ENCODE measurements at places on chromosomes 1 and 21. TPM values are rescaled to one million over a fixed set of nuclear protein-coding genes. Genes with fewer than 3 reads are reported as not detected.

GRCh38 chr1:109787211-109787844, 23.6 kb upstream of the EPS8L3 start:
- ATAC-seq = peak; percentile 68

- peak; percentile 13 for ATAC-seq
Observed at GRCh38 chr1:29959356-29959755, 723.0 kb downstream of the PTPRU start.

DNA sequence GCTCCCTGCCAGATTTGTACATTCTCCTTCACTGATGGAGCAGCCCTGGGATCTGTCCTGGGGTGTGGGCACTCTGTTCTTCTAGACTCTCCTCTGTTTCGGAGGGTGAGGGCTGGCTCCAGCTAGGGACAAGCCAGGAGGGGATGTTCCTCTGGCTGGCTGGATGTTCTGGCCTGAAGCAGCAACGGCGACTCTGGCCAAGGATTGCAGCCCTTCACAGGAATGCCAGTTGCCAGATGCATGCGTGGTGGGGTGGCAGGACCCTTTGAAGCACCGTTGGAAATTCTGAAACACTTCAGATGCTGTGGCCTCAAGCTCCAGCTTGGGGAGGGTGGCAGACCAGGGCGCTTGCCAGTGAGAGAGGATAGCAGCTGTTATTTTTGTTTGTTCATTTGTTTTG, 210.9 kb downstream of the TRABD2B start:
- no peak for ATAC-seq

- no peak for ATAC-seq
Observed at GRCh38 chr1:24895511-24895910, 34.6 kb downstream of the RUNX3 start.

- ATAC-seq = no peak
Observed at GRCh38 chr1:223479261-223479660, 86.0 kb downstream of the CCDC185 start.

GRIK3 gene
- 0.04 TPM for total RNA-seq

DNA sequence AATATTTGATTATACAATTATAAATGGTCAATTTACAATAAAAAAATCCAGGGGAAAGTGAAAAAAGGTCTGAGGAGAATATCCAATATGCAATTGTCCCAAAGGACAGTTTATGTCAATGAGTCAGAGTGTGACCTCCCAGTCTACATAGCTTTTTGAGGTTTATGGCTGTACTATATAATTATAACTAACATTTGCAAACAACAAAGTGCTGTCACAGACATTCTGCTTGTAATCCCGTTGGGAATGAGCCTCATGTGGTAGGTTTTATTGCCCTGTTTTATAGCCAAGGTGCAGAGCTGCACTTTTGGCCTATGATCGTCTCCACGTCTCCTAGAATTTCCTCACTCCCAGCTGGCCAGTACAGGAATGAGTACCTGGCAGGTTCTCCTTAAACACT, 103.8 kb downstream of the ADSS2 start:
- no peak for ATAC-seq

GRCh38 chr1:171180670-171181069, 4.4 kb upstream of the FMO2 start:
- no peak for ATAC-seq

CFHR3 gene
- 0.36 TPM for total RNA-seq

- no peak for ATAC-seq
Observed at GRCh38 chr1:112335351-112335750, 60.7 kb upstream of the CTTNBP2NL start.

NPPB gene
- not detected for total RNA-seq

HSPG2 gene
- total RNA-seq = 91.0 TPM

C1orf115 gene
- total RNA-seq = 2.5 TPM

DNA sequence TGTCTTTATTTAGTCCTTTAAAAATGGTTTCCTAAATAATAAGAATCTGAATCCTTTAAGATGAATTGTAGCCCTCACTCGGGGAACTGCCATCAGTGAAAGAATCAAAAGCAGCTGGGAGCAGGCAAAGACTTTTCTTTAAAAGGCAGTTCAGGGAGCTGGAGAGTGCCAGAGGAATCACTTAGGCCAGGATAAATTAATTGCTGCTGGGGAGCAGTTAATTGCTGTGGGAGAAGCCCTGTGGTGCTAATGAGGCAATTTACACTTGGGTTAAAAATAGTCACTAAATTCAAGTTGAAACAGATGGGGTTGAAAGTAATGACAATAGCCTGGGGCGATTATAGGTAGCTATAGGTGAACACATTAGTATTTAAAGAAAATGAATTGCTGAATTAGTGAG, 38.7 kb upstream of the COL24A1 start:
- no peak for ATAC-seq

DNA sequence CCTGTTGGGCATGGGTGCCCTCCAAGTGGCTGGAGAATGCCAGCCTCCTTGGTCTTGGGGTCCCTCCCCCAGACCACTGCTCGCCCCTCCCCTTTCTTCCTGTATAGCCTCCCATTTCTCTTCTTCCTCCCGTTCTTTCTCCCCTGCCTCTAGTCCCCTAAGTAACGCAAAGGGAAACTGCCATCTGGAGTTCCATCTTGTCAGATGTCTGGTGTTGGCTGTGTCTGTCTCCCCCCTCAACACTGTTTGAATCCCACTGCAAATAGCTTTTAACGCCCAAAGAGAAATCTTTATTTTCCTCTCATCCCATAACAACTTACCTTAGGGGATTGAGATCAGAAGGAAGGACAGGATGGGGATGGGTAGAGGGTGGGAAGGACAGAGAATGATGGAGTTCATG, 55.3 kb upstream of the CSF3R start:
- ATAC-seq = no peak

IGSF3 gene
- total RNA-seq = 55.4 TPM

GRCh38 chr1:178037510-178038253, 56.2 kb upstream of the RASAL2 start:
- peak; percentile 92 for ATAC-seq

RGS13 gene
- not detected for total RNA-seq

GRCh38 chr1:109299558-109300343, 7.1 kb downstream of the MYBPHL start:
- no peak for ATAC-seq

DNA sequence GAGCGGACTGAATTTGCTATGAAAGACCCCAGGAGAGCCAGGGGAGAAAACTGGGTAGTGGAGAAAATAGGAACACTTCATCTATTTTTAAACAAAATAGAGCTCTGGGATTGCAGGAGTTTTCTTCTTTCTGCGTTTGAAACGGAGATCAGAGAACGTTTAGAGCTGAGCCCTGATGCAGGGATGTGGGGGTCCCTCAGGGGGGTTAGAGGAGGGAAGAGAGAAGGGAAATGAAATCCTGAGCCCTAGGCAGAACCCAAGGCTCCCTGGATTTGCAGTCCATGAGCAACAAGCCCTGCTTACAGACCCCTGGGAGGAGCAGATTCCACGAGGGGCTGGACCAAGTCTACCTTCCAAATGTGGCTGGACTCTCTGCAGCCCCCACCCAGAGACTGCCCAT, 21.8 kb downstream of the STYXL2 start:
- ATAC-seq = no peak

LCA5L gene
- total RNA-seq = 0.80 TPM

DNA sequence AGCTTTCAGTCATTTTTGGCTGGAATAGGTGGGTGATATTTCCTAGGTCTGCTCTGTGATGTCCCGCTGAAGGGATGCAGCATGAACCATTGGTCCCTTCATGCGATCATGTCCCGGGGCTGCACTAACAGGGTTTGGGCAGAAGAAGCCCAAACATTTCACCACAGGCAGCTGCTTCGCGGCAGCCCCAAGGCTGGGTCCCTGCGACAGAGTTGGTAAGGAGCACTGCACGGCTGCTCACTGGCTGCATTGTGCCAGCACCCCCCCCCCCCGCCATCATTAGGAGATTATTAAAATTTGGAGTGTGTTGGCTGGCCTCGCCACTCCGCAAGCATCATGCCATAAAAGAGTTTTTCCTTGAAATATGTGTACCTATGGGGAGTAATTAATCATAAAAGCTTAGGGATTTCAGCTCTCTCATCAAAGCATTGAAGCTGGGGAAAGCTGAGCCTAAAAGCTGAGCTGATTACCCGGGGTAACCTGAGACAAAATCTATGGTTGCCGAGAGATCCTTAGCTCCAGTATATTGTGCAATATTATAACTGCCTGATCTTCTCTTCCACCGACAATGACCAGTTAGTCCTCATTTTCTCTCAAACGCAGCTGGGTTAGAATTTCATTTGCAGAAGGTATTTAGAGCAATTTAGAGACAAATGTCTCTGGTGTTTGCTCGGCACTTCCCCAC, 62.5 kb downstream of the PEX14 start:
- no peak for ATAC-seq

GRCh38 chr1:198829944-198830343, 191.1 kb downstream of the PTPRC start:
- no peak for ATAC-seq

- ATAC-seq = no peak
Observed at GRCh38 chr1:95369985-95370690, 136.1 kb downstream of the RWDD3 start.

GRCh38 chr1:33191731-33192275, 10.0 kb upstream of the TRIM62 start:
- peak; percentile 26 for ATAC-seq

LDLRAD1 gene
- 0.24 TPM for total RNA-seq

DNA sequence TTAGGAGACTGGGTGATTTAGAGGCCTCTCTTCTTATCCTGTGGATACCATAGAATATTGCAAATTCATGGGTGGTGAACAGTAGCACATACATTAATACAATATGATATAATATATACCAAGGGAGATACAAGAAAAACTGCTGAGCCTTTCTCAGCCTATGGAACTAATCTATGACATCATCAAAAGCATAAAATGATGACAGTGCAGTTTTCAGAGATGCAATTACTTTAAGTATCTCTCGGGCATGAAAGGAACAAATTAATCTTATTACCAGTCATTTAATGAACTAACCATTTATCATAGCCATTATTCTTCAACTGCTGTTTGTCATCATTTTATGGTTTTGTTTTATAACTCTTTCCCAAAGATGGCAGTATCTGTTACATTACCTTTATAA, 3.5 kb downstream of the CHODL start:
- no peak for ATAC-seq

EFCAB14 gene
- total RNA-seq = 63.6 TPM

- no peak for ATAC-seq
Observed at GRCh38 chr1:218624052-218624451, 278.9 kb downstream of the TGFB2 start.

CAPN8 gene
- 1.2 TPM for total RNA-seq

- ATAC-seq = no peak
Observed at GRCh38 chr21:40179166-40179565, 311.9 kb downstream of the PCP4 start.

NGF gene
- total RNA-seq = 0.52 TPM

C4BPA gene
- total RNA-seq = 0.24 TPM

RIPK4 gene
- 51.1 TPM for total RNA-seq

- ATAC-seq = no peak
Observed at GRCh38 chr21:38439957-38440356, 58.3 kb downstream of the ERG start.

GRCh38 chr1:47778280-47778679, 218.9 kb downstream of the TRABD2B start:
- no peak for ATAC-seq

DNA sequence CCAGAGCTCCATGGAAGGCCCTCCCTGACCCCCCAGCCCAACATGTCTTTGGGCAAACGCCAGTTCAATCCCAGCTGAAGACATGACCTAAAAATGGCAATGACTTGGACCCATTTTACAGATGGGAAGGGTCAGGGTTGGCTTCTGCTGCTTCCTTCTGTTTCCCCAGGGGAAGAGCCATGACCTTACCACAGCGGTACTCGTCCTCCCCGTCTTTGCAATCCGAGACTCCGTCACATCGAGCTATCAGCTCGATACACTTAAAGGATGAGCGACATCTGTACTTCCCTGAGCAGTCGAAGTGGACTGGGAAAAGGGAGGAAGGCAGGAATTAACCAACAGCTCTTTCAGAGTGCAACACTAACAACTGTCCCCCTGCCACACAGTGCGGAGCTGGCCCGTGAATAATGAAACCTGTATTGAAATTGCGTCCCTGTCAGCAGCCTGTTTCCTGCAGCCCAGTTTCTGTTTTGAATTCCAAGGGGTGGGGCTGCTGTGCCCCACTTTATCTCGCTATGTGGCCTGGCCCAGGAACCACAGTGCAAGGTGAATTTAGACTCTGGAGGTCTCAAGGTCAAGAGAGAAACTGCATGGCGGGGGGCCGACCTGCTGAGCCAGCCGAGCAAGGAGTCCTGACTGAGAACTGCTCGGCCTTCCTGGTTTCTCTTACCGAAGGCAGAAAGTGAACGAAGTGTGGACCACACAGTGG, 7.0 kb downstream of the TMPRSS3 start:
- no peak for ATAC-seq

DNA sequence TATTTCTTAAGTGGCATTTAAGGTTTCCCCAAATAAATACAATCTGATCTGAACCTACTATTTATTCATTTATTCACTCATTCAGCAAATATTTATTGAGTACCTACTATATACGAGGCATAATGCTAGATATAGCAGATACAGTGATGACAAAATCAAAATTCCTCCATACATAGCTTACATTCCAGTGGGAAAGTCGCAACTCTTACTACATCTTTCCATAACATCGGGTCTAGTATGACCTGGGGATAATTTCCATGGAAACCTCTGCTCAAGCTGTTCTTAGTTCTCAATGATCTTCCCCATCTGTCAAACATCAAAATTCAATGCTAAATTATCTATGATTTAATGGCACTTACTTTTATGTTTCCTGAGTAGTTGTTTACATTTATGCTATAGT, 70.8 kb upstream of the PRKACB start:
- no peak for ATAC-seq

C1orf185 gene
- total RNA-seq = not detected

GRCh38 chr1:114341299-114341698, 169.7 kb downstream of the TRIM33 start:
- no peak for ATAC-seq

DNA sequence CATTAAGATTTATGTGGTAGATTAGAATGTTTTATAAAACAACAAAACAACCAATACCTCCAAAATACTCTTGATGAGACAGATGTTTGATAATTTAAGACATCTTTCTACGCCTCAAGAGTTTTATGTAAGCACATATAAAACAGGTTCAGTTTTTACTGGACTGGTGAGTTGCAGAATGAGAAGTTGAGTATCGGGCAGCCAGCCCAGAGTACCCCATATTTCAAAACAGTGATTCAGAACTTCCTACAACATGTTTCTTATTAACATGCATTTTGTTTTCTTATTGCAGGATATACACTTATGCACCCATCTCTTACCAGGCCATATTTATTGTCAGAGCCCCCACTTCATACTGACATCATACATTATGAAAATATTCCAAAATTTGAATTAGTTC, 91.4 kb upstream of the RAVER2 start:
- no peak for ATAC-seq

Measured in esophagus mucosa (tissue), 1 donor.